M059J (cell line): ENCODE measurements at places on chromosomes 2 and 18. TPM values are rescaled to one million over a fixed set of nuclear protein-coding genes. Genes with fewer than 3 reads are reported as not detected.

Gene TDRD15
- not detected in 2 replicates for total RNA-seq

Gene ANKRD62
- not detected in 2 replicates for total RNA-seq

Gene CMPK2
- total RNA-seq, result 107 and 134 TPM in 2 replicates

Gene CYP26B1
- total RNA-seq, result 4.2 and 6.8 TPM in 2 replicates

Gene FHOD3
- 8.1 and 13.1 TPM in 2 replicates for total RNA-seq

GRCh38 chr18:79634186-79634585 lies 45.4 kb upstream of the CTDP1 start:
- no peak for DNase-seq

DNA sequence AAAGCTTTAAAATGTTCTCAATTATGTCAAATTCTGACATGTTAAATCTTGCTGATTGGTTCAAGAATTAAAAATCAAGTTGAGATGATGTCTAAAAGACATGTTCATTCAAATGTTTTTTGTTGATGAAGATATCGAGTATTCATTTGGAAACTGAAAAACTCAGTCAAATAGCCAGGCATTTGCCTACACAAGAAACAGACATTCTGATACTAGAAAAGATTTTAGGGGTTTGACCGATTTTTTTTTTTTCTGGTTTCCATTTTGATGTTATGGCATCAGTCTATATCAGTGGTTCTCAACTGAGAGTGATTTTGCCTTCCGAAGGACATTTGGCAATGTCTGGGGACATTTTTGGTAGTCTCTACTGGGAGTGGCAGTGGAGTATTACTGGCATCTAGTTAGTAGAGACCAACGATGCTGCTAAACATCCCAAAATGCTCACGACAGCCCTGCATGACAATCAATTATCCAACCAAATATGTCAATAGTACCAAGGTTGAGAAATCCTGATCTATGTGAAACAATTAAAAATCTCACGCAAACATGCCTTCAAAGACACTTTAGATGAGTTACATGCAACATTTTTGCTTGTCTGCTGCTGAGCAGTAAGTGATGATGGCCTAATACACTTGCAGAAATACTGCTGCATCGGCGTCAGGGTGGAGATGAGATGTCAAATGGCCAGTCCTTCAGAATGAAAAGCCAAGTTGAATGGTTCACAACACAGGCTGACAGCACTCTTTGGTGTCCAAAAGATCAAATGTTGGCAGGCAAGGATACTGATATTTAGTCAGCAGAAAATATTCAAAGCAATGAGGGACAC lies 12.5 kb downstream of the RASGRP3 start:
- DNase-seq, result no peak

DNA sequence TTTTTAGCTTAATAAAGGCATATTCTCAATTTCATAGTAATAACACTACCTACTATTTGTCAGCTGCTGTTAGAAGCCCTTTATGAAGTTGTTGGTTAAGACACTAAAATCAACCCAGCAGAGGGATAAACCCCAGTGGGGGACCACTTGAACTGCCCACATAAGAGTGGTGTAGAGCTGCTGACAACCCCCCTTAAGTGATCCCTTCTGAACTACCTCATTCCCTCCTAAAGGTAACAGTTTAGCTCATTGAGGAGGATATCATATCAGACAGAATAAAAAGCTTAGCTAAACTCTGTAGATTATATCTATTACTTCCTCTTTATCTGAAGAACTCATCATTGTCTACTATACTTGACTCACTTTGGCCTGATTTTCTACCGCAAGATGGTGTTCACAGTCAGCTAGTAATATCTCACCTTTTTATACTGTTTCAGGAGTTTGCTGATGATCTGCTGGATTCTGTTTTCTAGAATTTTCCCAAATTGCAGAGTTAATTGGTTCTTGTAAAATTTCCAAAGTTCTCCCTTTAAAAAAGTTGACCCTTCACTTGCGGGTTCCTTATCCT lies 16.2 kb downstream of the GALM start:
- DNase-seq, result no peak
